ENCODE measurements at places on chromosomes 1 and 21. TPM values are rescaled to one million over a fixed set of nuclear protein-coding genes. Genes with fewer than 3 reads are reported as not detected.

Gene C8B
- total RNA-seq, result not detected

Gene AQP10
- total RNA-seq, result not detected

DNA sequence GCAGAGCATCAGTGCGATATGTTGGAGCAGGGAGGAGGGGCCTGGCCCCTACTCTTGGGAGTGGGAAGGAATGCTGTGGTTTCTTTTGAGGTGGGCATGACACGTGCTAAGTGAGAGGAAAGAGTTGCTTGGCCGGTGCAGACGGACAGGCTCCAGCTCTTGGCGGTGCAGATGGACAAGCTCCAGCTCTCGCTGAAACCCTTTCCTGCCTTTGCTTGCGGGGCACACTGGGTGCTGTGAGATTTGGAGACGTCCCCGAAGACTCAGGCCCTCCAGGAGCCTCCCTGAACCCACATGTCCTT lies 15.9 kb downstream of the PDXK start:
- no peak for DNase-seq

- DNase-seq, result no peak
Observed at GRCh38 chr1:21292503-21292983, 2.3 kb upstream of the ECE1 start.

- DNase-seq, result no peak
Observed at GRCh38 chr1:39370602-39371001, 120.8 kb upstream of the BMP8A start.

DNA sequence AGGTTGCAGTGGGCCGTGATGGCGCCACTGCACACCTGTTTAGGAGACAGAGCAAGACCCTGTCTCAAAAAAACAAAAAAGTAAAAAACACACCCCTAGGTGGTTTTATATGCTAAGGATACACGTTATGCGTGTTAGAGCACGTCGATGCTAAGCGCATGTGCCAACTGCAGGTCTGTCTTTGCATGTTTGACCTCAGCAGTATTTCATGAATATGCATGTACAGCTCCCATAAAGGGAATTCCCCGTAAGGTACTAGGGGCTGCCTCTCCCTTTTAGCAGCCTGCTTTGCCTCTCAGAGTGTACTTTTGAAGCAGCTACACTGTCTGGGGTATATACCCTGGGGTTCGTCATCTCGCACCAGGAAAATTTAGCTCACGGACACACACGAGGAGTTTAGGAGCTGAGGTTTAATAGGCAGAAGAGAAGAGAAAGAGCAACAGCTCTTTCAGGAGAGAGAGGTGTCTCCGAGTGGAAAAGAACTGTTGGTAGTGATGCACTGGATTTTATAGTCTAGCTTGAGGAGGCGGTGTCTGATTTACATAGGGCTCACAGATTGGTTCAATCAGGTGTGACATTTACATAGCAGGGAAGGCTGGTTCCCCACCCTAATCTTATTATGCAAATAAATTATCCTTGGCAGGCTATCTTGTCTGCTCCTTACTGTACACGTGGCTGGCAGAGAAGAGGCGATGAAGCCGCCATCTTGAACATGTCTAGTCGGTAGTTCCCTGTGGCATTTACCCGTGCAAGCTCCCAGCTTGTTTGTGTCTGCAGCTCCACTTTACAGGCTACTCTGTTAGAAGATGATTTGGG lies 4.2 kb upstream of the OTUD3 start:
- no peak for DNase-seq

DNA sequence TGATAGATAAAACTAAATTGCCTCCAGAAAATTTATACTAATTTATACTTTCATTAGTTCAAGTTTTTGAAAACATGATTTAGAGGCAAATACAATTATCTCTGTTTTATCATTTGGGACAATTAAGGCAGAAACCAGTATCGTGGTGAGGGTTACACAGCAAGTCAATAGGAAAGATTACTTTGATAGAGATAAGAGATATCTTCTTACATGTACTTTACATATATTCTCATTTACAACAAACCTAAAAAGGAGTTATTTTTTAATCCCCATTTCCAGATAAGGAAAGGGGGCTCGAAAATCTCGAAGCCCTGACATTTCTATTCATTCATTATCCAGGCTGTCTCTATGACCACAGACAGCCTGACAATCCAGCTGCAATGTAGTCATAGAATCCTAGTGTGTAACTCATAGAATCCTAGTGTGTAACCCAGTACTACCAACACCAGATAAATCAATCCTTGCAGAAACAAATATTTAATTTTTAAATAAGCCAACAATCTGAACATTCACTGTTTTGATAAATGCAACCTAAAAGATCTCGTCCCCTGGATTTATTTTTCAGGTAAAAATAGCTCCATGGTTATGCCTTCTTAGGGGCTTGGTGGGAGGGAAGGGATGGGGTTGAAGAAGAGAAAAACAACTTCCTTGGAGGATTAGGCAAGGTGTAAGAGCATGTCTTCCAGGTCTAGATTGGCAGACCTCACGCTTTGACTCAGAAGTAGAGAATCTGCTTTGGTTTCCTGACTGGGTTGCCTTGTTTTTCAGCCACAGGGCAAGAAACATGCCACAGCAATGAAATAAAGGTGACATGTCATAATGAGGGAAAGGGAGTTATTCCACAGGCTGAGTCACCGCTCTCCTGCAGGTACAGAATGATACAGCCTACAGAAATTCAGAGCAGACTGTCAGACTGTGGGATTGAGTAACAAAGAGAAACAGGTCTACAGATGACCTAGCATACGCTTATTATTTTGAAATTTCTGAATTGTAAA lies 45.6 kb downstream of the IRF2BP2 start:
- DNase-seq, result no peak

- DNase-seq, result no peak
Observed at GRCh38 chr1:151593730-151594129, 18.1 kb upstream of the SNX27 start.
